Hippocampal formation (tissue), 2 donors: ENCODE measurements at places on chromosomes 16 and 17.

DNA sequence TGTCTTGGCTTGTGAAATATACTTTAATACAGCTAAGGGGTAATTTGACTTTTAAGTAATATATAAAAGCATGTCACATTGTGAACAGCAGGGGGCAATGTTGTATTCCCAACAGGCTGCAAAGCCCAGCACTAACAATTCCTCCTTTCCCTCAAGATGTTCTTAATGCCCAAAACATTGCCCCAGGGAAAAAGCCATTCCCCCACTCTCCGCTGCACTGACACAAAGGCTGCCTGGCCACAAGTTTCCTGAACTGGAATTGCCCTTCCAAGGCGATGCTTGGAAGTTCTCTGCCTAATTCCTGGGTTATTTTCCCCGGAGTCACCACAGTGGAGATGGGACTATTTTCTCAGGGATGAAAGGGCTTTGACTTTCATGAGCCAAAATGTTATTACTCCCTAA is 27.2 kb downstream of the CLEC16A start:
- DNase-seq, result peak; percentile 22

DNA sequence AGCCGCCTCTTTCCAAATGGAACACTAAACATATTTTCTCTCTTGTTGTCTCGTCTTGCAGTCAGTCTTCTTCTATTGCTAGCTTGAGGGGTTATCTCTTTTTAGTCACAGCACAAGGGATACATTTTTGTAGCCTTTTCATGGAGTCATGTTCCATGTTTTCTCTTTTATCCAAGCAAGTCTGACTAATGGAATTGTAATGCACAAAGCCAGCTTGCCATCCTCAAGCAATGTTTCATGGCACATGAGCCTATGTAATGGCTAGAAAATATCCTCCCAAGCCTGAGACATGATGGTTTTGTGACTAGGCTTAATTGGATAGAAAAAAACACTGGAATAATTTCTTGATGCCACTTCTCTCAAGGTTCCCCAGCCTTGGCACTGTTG is 414.6 kb upstream of the GOT2 start:
- no peak for DNase-seq

DNA sequence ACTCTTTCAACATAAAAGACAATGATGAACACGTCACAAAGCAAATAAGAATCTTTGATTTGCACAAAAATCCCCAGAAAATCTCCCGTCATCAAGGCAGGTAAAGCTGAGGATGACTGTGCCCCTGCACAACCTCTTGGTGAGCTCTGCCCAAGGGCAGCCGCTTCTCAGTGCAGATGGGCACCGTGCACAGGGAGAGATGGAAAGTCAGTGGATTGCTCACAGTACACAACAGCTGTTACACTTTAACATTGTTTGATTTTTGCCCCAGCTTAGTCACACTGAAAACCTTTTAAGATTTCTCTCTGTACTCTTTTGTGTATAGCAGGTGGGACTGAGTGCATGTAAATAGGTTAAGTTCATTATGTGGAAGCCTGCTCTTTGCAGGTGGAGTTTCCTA is 104.2 kb downstream of the CDK5R1 start:
- no peak for DNase-seq

GRCh38 chr16:57574646-57575467 is 32.4 kb downstream of the ADGRG5 start:
- no peak for DNase-seq

DNA sequence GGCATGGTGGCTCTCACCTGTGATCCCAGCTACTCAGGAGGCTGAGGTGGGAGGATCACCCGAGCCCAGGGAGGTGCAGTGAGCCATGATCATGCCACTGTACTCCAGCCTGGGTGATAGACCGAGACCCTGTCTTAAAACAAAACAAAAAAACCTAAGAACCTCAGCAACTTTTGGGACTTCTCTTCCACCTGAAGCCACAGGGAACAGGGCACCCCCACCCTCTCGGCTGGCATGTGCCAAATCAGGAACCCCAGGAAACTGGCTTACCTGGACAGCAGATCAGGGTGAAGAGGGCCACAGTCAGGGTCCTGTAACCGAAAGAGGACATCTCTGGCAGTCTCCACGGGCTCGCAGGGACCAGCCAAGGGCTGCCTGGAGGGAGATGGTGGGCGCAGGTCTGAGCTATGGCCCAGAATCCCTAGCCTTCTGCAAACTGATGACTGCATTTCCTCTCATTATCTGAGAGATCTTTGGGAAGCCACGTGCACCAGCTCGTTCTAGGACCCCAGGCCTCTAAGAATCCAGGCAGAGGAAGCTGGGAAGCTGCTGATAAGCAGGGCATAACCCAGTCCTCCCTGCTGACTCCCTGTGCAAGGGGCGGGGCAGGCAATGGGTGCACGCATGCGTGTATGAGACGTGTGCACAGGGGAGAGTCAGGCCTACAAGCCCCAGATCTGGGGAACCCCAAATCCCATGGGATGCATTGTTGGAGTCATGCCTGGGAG is 8.4 kb downstream of the PRR29 start:
- no peak for DNase-seq

GRCh38 chr17:12316021-12316420 is 295.3 kb downstream of the MAP2K4 start:
- no peak for DNase-seq
